ENCODE measurements at places on chromosomes 1 and 21.

- no peak for DNase-seq
Observed at GRCh38 chr21:45162809-45163208, 88.4 kb downstream of the ADARB1 start.

- DNase-seq = no peak
Observed at GRCh38 chr1:167090314-167090942, at the start of gene GPA33. Gene GPA33, minus strand, starts transcription at chr1:167090377. Its CDS starts 90 bp downstream, at chr1:167090287.

GRCh38 chr1:30615816-30616590, 107.4 kb downstream of the MATN1 start:
- DNase-seq = no peak

DNA sequence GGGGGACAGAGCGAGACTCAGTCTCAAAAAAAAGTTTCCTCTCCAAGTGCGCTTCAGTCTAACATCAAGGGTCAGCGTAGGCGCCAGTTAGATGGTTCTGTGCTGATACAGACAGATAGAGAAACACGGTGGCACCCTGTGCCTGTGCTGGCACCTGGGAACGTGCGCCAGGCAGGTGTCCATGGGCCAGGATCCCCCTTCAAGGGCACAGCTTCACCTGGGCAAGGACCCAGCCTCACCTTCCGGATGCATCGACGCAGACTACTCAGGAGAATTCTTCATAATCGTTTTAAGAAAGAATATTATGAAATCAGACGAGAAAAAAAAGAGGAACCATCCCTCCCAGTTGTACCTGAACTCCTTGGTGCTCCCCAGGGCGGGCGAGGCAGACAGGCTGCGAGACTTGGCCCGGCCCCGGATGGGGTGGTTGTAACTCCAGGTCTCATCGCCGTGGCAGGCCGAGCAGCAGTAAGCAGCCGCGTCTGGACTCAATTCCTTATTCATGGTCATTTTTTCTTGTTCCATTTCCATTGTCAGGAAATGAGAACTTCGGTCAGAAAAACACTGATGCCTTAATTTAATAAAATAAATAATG, 13.3 kb downstream of the NADK start:
- no peak for DNase-seq

- no peak for DNase-seq
Observed at GRCh38 chr1:46675549-46676314, 4.1 kb downstream of the TEX38 start.

- DNase-seq = no peak
Observed at GRCh38 chr1:41390166-41390565, 28.9 kb downstream of the FOXO6 start.

GRCh38 chr1:206030714-206031113, 7.0 kb upstream of the CTSE start:
- DNase-seq = no peak

GRCh38 chr21:37060296-37060695, 12.6 kb downstream of the PIGP start:
- no peak for DNase-seq

- DNase-seq = no peak
Observed at GRCh38 chr1:115912116-115912515, 64.2 kb upstream of the SLC22A15 start.

- DNase-seq = no peak
Observed at GRCh38 chr1:11807133-11807532, 1.1 kb downstream of the CLCN6 start.

DNA sequence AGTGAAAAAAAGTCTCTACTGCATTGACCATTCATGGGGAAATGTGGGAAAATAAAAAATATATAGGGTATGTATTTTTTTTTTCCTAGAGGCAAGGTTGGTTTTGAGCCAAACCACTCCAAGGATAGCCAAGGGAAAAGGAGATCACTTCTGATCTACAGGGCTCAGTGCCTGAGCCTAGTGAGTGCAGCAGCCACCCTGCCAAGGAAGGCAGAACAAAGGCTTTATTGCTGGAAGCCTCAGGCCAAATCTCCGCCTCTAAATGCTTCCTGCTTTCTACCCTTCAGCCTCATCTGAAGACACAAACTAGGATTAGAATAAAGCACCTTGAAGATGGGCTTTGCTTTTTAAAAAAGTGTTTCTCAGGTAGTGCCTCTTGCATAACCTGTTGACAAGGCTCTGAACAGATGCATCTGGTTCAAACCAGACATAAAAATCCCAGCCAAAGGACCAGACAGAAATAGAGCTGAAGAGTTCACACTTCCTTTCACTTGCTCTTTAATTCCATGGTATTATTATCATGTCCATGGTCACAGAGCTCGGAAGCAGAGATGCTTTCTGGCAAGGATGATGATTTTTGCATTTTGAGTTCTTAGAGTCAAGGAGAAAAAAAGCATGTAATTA, 10.5 kb downstream of the C1orf115 start:
- DNase-seq = no peak

DNA sequence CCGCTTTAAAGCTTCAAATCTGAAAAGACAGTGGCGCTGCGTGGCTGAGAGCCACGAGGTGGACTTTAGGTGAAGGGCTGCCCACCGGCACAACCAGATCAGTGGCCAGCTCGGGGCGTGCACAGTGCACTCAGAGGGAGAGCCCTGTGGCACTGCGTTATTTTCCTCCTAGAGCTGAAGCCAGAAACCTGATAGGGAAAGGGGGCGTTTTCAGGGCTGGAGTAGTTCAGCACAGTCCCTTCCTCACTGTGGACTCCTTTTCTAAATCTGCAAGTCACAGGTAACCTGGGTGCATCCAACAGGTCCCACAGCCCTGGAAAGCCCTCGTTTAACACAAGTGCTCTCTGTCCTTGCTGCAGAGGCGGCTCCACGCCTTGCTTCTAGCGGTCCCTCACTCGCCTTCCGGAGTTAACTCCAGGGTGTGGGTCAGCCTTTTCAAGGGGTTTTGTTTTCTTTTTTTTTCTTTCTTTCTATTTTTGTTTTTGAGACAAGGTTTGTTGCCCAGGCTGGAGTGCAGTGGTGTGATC, 81.2 kb downstream of the GALNT2 start:
- DNase-seq = no peak

DNA sequence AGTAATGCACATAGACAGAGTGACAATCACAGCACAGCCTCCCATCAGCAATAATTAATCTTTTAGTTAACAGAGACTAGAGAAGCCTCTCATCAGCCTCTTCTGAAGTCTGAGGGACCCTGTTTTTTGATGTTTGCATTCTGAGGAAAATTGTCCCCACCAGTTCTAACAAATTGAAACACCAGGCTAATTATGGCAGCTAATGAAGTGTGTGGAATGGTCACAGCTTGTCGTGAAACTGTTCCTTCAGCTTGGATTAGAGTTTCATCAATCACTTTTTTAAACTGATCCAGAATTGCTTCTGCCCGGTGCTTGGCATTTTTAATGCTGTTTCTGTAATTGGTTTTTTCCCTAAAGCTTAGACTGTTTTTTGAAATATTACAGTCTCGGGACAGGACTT, 208.0 kb downstream of the SPATA17 start:
- DNase-seq = no peak

DNA sequence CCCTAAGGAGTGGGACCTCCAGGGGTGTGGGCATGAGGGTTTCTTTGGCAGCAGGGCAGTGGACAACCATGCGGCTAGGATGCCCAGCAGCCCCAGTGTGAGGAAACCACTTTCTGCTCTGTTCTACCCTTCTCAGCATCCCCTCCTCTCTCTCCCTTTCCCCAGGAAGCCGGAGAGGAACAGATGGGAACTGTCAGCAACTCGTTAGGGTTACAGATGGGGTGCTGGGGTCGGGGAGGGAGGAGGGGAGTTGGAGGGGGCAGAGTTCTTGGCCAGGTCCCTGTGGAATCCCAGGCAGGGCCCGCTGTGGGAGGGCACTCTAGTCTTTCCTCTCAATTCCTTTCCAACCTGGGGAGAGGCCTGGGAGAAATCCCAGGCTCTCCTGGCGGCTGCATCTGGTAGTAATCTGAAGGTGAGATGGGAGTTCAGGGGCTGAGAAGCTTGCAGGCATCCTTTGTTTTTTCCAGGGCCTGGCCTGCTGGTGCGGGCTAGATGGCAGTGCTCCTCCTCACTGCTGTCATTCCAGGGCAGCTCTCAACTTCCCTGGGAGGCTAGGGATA, 93.9 kb upstream of the CSF3R start:
- DNase-seq = no peak

GRCh38 chr1:42165511-42166210, 1.1 kb upstream of the GUCA2A start:
- no peak for DNase-seq

- DNase-seq = no peak
Observed at GRCh38 chr1:32330558-32331151, 5.4 kb downstream of the MARCKSL1 start.

DNA sequence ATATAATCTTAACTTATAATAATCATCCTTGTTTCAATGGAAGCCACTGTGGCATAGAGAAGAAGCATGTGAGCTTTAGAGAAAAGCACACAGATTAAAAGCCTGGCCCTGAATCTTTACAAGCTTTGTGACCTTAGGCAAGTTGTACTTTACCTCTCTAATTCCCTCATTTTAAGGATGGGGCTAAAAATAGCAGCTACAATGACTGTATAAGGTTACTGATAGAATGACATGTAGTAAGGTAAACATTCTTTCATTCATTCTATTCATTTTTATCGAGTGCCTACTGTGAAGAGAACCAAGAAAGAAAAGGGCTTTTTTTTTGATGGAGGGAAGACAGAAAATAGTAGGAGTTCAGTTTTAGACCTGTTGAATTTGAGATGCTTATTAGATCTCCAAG, 25.6 kb downstream of the CDKN2C start:
- DNase-seq = no peak

DNA sequence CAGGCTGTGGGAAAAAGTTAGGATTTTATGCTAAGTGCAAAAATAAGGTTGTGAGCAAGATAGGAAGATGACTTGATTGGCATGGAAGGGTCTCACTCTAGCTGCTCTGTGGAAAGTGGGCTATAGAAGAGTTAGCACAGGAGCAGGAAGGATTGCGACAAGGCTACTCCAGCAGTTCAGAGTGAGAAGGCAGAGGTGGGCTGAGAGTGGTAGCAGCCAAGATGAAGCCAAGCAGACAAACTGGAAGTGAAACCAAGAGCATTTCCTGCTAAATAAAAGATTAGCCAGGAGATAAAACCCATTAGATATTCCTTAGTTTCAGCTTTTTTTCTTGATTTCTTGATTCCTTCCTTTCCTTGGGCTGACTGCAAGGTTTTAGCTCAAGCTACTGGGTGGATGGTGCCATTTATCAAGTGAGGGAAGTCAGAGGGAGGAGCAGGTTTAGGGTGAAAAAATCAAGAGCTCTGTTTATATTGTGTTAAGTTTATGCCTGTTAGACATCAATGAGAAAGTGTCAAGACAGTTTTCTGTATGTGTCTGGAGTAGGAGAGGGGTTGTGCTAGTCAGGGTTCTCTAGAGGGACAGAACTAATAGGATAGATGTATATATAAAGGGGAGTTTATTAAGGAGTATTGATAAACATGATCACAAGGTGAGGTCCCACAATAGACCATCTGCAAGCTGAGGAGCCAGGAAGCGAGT, 33.1 kb upstream of the ZNF644 start:
- no peak for DNase-seq

DNA sequence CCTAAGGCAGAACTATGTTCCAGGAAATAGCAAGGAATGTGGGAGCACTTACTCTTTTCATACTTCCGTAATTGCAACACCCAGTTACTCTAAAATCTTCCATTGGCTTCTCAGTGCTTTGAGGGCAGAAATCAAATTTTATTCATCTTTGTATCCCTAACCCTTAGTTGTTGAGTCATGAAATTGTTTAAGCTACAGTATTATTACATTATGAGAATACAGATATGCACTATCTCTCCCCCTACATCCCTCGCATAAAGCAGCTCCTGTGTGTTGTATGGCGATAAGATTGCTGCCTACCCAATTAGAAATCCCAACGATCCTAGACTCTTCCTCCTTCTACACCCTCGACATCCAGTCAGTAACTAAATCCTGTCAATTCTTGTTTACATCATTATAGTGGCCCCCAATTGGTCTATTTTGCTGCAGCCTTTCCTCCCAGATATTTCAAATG, 2.6 kb downstream of the AIDA start:
- no peak for DNase-seq

GRCh38 chr1:201404722-201405483, 5.8 kb upstream of the LAD1 start:
- no peak for DNase-seq

DNA sequence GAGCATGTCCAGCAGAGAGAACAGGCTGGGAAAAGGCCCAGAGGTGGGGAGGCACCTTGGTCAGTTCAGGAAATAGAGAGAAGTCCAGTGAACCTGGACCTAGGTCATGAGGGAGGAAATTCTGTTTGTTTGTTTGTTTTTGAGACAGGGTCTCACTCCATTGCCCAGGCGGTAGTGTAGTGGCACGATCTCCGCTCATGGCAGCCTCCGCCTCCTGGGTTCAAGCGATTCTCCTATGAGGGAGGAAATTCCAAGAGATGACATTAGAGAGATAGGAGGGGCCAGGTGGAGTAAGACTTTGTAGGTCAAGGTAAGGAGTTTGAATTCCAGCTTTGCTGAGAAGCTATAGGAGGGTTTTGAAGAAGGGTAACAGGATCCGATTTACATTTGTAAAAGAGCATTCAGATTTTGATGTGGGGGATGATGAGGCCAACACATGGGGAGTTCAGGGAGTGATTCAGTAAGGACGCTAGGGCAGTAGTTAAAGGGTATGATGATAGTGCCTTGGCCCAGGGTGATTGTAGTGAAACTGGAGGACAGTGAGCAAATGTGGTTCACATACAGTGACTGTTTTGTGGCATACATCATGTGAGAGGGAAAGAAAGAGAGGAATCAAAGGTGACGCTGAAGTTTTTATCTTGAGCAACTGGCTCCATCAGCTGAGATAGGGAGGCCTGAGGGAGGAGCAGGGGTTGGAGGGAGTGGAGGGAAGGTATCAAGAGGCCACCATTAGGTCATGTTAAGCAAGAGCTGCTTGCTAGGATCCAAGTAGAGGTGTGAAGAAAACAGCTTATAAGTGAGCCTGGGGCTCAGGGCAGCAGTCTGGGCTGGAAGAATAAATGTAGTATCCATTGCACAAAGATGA, 8.3 kb upstream of the TRABD2B start:
- DNase-seq = no peak

DNA sequence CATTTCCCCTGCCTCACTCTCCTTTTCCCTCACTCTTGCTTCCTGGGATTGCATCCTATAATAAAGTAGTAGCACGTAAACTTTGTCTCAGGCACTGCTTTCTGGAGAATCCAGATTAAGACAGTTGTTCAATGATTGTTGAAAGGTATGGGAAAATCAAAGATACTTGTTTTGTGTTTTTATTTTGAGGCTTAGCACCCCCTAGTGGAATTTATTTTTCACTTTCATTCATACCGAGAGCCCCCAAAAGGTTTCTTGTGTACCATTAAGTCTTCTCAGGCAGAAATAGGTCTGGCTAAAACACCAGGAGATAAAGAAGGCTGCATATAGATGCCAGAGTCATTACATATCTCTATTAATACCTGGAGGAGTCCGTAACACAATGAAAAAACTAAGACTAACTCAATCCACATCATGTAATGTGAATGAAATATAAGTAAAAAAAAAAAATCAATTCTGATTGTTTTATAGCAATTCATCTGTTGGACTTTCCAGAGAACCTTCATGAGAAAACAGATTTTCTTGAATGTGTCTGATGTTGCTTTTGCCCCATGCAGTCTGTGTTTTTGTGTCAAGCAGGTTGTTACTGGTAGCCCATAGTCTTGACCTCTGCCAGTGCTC, 103.5 kb downstream of the RPE65 start:
- no peak for DNase-seq

- no peak for DNase-seq
Observed at GRCh38 chr1:156654700-156655099, 12.8 kb downstream of the BCAN start.

- DNase-seq = no peak
Observed at GRCh38 chr1:25899792-25900191, 6.4 kb downstream of the STMN1 start.
